ENCODE measurements at places on chromosomes 5 and 9. TPM values are rescaled to one million over a fixed set of nuclear protein-coding genes. Genes with fewer than 3 reads are reported as not detected.
A peak's percentile ranks its signal among the peaks of the same experiment; 100 is the strongest.

GRCh38 chr9:106020186-106020585, 325.8 kb downstream of the TMEM38B start:
- DNase-seq: no peak

GRCh38 chr5:142216931-142217330, 107.9 kb downstream of the SPRY4 start:
- no peak for DNase-seq

DNA sequence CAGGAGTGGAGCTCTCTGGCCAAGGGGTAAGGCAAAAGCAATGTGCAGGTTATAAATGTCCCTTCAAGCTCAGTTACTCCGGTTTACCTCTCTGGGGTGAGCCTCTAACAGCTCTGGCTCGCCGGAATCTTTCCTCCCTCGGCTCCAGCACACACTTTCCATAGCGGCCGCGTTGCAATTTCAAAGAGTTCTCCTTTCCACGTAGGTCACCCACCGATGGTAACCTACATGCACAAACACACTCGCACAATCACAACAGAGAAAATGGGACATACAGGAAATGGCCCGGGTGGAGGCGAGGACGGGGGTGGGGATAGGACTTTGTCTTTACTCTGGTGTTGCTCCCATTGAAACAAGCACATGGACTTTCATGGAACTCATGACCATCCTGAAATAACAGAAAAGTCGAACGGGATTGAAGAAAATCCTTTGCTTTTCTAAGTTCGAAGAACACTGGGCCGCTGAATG, 1.2 kb downstream of the LHFPL2 start:
- DNase-seq: no peak

- no peak for DNase-seq
Observed at GRCh38 chr9:19631181-19631580, 157.7 kb downstream of the SLC24A2 start.

DNA sequence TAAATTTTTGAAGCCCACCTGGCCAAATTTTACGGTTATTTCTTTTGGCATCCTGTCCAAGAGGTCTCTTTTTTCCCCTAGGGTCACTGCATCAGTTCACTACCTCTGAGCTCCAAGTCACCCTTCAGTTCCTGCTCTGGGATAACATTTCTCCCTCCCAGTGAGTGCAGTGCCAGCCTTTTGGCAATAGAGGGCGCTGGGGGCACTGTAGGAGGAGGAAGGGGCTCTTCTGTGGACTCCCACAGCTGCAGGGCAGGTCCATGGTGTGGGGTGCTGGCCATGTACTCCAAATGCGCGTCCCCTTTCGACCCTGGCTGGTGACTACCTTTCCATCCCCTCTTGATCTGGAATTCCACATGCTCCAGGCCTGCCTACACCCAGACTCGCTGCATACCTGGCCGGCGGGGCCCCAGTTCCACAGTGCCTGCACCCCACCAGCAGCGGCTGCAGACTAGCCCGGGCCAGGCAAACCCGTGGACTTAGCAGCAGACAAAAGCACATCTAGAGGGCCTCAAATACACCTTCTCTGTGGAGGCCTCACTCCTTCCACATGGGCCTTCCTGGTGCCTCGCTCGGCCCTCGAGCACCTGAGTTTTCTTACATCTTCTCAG, 20.3 kb upstream of the NINJ1 start:
- no peak for DNase-seq

- no peak for DNase-seq
Observed at GRCh38 chr5:69468631-69469030, 24.0 kb upstream of the OCLN start.

DNA sequence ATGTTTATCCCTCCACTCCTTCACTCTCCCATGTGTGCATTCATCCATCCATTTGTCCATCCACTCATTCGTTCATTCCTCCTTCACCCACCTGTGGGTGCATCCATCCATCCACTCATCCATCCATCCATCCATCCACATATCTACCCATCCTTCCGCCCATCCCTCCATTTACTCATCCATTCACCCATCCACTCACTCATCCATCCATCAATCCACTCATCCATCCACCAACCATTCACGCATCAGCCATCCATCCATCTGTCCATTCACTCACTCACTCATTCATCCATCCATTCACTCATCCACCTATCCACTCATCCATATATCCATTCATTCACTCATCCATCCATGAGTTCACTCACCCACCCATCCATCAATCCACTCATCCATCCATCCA, 7.3 kb downstream of the SLC9A3 start:
- no peak for DNase-seq

DNA sequence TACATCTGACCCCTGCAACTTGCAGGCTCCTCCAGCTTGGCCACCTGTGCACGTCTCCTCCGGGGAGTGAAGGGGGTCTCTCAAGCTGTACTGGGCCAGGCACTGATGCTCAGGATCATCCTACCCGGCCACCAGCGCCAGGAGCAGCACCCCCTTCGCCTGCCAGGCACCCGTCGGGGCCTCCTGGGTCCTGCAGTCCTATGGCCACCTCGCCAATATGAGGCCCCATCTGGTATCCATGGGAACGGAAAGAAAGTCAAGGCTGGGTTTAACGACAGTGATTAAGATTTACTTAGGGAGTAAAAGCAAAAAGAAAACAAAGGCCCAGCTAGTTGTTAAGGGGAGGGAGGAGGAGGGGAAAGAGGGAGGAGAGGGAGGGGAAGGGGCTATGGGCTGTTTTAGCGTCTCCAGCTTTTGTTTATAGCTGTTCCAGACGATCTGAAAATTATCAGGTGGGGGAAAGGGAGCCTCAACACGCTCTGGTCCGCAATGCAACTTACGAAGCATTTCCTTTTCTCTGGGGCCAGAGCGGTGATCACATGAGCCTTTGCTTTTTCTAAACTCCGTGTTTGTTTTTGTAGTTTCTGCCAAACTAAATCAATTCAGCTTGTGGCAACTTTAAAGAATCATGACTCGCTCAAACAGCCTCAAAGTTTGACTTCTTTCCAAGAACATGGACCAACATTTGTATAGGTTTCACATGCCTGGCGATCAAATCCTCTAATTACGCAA, 132.4 kb downstream of the ROR2 start:
- peak; percentile 84 for DNase-seq

DNA sequence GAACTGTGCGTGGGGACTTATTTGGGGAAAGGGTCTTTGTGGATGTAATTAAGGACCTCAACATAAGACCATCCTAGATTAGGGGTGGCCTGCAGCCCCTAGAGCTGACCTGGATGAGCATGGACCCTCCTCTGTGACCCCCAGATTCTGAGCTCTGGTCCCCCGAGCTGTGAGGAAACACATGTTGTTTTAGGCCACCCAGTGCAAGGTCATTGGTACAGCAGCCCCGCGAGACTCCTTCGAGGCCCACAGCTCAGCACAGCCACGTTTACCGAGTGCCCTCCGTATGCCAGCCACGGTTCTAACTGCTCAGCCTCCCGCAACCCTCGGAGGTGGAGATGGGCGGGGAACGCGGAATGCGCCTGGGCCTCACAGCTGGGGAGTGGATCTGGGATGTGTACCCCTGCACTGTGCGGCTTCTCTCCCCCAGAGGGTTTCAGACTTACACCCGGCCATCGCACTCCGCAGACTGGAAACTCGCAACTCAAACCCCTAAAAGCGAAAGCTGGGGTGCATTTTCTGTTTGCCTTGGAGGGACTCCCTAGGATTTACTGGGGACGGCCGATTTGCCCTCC, 4.5 kb upstream of the GPSM1 start:
- no peak for DNase-seq

GRCh38 chr9:127168756-127169574, 46.5 kb upstream of the ANGPTL2 start:
- DNase-seq: no peak

DNA sequence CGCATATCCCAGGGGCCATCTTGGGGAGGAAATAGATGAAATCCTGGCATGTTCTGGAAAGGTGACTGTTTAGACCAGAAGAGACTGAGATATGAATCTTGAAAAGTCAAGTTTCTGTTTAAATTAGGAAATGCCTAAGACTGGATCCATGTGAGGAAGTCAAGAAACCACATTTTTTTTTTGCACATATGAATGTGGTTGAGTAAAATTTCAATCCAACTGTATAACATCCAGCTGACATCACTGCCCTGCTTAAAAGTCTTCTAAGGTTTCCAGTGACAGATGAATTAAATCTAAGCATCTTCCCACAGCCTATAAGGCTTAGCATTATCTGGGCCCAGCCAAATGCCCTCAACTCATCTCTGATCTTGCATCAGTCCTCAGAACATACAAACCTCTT, 47.7 kb upstream of the TCERG1 start:
- DNase-seq: no peak

DNA sequence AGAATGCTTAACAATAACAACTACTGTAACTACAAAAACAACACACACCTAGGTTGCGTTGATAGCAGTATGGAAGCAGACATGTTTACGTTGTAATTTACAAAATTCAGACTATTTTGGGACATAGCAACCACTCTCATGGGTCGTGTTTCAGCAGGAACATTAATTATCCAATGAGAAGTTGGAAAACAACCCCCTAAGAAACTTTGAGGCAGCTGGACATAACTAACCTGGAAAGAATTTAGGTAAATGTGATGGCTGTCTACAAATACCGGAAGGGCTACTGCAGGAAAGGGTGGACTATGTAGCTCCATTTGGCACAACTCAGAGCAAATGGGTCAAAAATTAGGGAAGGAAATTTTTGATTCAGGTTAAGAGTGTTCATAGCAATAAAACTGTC, 409.3 kb downstream of the ADGRV1 start:
- DNase-seq: no peak

DNA sequence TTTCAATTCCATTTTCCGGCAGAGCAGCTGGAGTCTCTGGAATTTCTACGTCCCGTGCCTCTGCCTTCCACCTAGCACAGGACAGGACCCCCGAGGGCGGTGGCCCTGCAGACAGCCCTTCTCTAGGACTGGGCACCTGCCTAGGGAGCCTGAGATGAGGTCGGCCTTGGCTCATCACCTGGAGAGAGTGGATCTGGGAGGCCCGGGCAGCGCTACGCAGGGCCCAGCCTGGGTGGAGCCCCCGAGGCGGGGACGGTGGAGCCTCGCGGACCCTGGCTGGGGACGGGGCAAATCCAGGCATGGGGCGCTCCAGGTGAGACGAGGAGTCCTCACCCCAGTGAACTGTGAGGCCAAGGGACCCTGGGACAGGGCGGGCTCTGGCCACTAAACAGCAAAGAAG, 114.5 kb downstream of the MTRR start:
- DNase-seq: no peak

DNA sequence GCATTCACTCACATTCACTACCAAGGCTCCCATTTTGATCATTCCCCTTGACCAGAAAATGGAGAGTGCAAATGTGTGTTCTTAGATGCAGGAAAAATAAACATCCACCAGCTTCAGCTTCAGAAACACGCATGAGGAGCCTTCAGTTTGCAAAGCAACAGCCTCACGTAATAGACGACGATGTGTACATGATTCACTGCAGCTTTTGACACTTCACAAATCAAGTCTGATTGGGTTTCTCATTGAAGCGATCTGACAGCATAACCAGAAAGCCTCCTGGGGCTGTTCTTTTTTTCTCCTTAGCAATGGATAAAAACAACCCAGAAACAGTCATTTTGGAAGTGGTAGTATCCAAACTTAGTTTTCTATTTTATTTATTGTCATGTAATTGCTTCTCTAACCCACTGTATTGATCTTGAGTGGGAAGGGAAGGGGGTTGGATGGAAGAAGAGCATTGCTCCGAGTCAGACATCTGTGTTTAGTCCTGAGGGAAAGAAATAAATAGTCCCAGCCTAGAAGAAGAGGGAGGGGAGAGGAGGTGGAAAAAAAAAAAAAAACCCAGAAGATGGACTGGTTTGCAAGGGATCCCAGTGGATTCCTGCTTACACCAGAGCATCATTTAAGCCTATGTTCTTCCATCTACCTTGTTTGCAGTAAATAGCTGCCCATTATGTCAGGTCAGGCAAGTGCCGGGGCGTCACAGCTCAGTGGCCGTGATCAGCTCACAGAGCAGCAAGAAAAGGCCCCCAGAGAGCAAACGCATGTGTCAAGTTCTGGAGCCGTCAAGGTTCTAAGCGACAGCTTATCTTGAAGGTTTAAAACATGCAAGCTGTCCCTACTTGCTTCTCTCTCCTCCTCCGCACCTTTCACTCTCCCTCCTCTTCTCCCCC, 190.2 kb upstream of the SNX2 start:
- no peak for DNase-seq

- no peak for DNase-seq
Observed at GRCh38 chr5:168364151-168364661, 72.8 kb downstream of the WWC1 start.

GRCh38 chr5:136656811-136657210, 291.5 kb upstream of the TRPC7 start:
- DNase-seq: no peak

- DNase-seq: no peak
Observed at GRCh38 chr5:107319901-107320300, 350.8 kb downstream of the EFNA5 start.

- no peak for DNase-seq
Observed at GRCh38 chr9:116099821-116100220, 53.8 kb upstream of the PAPPA start.

DNA sequence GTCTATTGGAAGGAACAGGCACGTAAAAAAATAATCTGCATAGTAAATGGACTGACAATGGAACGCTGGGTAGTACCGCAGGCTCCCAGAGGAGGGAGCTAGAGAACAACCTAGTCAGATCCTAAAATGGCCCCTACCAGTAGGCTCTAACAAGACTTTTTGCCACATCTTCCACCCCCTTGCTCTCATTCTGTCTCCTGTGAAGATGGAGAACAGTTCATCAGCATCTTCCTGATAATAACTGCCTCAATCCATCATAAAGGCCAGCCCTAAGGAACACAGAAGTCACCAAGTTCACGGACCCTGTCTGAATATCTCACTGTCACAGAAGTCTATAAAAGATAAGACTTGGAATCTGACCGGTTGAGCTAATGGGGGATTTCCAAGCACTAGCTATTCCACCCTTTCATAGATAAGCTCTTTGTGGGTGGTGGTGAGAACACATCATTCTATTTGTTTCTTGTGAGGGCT, 133.4 kb downstream of the SLC1A3 start:
- DNase-seq: no peak

DNA sequence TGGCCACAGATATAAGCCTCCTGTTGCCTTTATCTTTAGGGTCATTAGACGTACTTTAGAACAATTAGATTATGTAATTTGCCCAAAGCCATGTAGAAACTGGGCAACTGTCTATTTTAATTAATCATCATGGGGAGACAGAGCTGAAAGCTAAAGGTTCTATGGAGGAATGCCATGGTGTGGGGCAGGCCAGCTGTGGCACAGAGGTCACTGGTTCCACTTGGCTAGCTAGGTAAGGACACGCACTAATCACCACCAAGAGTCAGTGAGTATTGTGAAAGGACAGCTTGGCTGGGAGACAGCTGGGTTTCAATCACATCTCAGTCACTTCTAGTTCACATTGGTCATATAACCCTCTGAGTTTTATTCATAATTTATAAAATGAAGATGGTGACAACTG, 81.7 kb downstream of the HMHB1 start:
- DNase-seq: no peak

- no peak for DNase-seq
Observed at GRCh38 chr9:36258996-36259533, 817 bp upstream of the GNE start.

GRCh38 chr5:158268286-158268685, 409.3 kb upstream of the CLINT1 start:
- no peak for DNase-seq

The SPATA31C1 gene
- 0.63 TPM for polyA plus RNA-seq

The ENC1 gene
- polyA plus RNA-seq: 71.0 TPM

The LVRN gene
- polyA plus RNA-seq: 1.0 TPM

The ARHGEF28 gene
- 46.6 TPM for polyA plus RNA-seq

The PCDHB5 gene
- 5.6 TPM for polyA plus RNA-seq

The CMYA5 gene
- polyA plus RNA-seq: 18.3 TPM

The NR2F1 gene
- polyA plus RNA-seq: 223 TPM

The SLC6A7 gene
- polyA plus RNA-seq: 0.13 TPM

The FAM174A gene
- polyA plus RNA-seq: 29.4 TPM

The CYSRT1 gene
- polyA plus RNA-seq: 3.5 TPM

The TTC33 gene
- polyA plus RNA-seq: 22.0 TPM

The AMBP gene
- polyA plus RNA-seq: 19.5 TPM

The PCDHGA8 gene
- polyA plus RNA-seq: 0.56 TPM

The CAAP1 gene
- polyA plus RNA-seq: 43.9 TPM

Data from left renal pelvis (tissue), 4 donors.